ENCODE measurements at places on chromosomes 2 and 18.

GRCh38 chr2:151681051-151681450, 53.2 kb downstream of the NEB start:
- DNase-seq = no peak

DNA sequence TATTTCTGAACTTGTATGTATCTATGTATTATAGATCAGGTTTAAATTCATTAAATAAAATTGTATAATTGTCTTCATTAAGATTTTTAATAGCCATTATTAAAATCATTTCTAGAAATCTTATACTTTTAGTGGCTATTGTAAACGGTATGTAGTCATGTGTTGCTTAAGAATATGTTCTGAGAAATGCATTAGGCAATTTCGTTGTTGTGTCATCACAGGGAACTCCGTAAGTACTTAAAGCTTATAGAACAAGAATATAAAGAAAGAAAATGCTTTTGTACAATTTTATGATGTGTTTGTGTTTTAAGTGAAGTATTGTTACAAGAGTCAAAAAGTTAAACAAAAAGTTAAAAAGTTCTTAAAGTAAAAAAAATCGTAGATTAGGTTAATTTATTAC, 765.8 kb downstream of the METTL4 start:
- no peak for DNase-seq

DNA sequence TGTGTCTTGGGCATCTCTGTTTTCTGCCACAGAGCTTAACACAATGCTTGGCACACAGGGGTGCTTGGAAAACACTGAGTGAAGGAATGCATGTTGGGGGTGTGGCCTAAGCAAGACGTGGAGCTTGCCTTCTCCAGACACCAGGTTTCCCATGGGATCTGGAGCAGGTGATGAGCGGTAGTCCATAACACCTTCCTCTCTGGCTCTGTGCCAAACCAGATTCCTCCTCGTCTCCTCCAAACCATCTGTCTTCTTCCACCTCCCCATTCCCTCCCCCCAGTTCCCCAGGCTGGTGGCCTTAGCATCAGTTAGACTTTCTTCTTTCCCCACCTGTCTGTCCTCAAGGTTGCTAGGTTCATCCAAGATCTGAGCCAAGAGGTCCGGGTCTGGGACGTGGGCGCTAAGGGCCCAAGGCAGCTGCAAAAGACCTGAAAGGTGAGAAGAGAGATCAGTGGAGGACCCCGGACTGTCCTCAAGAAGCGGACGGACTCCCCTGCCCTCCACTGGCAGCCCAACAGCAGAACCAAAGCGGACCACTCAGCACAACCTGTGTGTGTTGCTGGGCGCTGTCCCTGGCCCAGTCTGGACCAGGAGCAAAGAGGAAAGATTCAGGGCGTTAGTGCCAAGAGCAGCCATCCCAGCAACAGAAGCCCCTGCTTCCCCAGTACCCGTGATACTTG, 1.2 kb upstream of the ITM2C start:
- no peak for DNase-seq

DNA sequence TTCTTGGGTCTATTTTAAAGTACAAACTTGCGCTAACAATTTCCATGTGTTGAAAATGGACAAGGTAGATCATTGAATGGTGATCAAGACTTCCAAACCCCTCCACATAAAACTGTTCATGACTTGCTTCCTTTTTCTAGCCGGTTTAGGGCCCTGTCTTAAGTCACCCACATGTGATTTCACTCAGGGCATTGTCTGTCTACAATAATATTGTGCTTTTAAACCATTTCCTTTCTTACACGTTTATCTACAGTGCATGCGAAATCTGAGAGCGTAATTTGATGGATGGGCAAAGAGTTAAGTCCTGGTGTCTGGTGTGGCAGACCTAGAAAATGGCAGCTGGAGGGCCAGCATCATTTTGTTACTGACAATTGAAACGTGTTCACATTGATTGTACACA, 2.0 kb upstream of the ZNF516 start:
- no peak for DNase-seq

DNA sequence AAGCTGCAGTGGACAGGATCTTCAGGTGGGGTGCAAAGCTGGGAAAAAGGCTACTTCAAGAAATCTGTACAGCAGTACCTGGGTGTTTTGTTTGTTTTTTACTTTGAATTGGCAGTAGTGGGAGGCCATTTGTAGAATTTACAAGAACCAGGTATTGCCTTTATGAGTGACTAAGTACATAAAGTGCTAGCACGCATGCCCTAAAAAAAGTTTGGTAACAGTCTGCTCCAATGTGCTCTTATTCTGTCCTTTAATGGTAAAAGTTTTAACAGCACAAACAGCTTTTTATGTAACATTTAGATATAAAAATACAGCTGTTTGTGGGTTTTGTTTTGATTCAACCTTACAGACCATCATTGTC, 17.2 kb downstream of the REV1 start:
- DNase-seq = no peak
